Fibroblast of the aortic adventitia (primary cell): ENCODE measurements at places on chromosomes 2 and 18.

- DNase-seq: no peak
Measured at GRCh38 chr2:128692895-128693742, 374.5 kb upstream of the HS6ST1 start.

- peak; percentile 39 for DNase-seq
Measured at GRCh38 chr2:230781130-230781797, 68.6 kb downstream of the CAB39 start.

DNA sequence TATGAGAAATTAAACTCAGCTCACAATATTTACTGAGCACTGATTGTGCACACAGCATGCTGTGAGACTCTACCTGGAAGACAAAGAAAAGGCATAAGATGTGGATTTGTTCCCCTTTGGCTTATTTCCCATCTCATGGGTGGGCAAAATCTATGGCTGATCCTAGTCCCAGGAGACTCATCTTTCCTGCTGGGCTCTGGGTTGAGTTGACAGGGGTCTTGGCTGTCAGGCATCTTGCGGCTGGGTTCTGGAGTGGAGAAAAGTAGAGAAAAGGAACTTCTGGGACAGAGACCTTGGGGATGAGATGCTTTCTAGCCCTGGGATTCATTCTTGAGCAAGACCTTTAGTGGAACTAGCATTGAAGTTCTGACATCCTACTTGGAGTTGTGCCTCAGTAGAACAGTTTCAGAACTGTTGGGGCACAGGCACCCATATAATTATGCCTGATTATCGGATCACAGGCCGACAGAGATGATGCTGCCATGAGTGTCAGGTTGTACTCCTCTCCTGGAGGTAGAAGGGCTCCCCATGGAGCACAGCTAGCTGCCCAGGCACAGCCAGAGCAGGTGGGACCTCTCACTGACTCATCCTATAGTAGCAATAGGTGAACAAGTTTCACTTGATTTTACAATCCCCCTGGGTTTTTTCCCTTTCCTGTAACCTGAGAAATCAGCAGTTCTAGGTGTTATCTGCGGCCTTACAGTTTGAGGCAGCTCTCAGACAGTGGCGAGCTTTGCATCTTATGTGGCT lies 260.9 kb downstream of the CYRIA start:
- DNase-seq: no peak

- DNase-seq: peak; percentile 41
Measured at GRCh38 chr2:166373951-166374350, 1.8 kb downstream of the SCN9A start.

DNA sequence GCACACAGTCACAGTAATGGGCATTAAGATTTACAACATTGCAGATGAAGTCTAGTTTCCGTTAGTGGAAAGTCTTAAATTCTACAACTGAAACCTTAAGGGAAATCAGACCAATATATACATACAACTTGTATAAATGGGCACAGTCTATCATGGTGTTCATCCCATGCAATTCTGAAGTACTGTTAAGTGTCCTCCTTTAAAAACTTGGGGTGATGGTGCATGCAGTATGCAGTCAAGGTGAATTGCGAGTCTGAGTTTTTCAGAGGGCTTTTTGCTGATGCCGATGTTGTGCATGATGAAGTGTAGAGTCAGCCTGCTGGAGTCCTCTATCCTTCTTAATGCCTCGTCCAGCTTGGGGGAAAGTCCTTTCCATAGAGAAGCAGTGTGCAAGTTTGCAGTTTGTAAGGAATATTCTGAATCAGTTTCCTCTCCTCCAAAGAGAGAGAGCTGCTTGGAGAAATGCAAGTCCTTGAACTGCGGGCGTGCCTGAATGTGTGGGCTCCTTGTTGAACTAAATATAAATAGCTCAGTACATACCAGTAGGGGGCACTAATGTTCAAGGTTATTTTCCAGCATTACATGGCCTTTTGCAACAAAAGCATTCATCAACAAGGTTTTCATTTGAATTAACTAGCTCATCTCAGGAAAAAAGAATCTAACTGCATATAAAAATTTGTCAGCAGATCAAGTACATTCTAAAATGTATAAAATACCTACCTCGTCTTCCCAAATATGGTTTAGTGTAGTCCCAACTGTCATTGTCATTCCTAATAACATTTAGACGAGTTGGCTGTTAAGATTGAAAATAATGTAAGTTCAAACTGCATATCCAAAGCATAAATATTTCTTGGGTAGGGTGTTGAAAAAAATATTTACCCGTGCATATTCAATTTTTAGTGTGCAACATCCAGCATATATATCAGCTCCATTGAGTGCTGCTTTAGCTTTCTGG lies 21.3 kb downstream of the HNRNPLL start:
- DNase-seq: peak; percentile 90

- no peak for DNase-seq
Measured at GRCh38 chr2:150085478-150085877, 402.0 kb downstream of the RND3 start.

DNA sequence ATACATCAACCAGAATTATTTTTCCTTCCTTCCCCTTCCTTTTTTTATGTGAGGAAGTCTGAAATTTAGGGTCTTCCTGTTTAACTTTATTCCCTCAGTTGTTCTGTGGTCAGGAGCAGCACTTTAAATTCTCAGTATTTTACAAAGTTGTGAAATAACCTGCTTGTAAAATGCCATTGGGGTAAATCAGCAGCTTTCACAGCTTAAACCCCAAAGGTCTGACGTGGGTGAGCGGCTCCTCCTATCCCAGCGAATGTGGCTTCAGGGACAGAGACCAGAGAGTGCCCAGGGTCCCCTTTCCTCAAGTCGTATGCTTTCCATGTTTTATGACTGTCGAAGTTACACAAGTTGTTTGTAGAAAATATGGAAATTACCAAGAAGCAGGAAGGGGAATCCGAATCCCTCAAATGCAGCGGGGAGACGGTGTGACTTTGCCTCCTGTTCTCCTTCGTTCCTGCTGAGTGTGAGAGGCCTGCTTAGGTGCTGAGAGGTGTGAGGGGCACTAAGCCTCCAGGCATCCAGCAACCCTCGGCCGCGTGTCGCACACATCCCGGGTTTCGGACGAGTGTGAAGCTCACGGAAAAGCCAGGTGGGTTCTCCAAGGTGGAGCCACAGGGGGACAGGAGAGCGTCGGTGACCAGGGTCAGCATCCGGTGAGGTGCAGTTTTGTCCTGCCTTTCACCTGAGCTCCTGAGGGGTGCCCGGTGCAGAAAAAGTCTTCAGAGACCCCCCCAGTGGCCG lies 10.8 kb upstream of the KCNG2 start:
- peak; percentile 38 for DNase-seq

DNA sequence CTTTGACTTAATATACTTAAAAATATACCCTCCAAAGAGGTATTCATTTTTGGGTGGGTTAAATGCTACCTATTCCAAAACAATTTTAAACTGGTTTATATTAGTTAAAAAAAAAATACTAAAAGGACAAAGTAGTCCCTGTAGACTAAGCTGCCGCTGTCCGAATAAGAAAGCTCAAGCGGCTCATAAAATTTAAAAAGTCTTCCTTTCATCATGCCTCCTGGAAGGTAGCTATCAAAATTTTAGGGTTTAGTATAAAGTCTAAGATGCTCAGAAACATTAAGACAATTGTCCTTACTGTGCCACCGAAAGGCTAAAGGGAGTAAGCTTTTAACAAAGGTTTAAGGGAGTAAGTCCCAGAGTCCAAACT lies 440 bp upstream of the UGGT1 start:
- DNase-seq: no peak

- DNase-seq: no peak
Measured at GRCh38 chr2:144181001-144181400, 338.9 kb downstream of the ZEB2 start.

GRCh38 chr2:95049683-95049955 lies 24.1 kb downstream of the MAL start:
- DNase-seq: no peak

DNA sequence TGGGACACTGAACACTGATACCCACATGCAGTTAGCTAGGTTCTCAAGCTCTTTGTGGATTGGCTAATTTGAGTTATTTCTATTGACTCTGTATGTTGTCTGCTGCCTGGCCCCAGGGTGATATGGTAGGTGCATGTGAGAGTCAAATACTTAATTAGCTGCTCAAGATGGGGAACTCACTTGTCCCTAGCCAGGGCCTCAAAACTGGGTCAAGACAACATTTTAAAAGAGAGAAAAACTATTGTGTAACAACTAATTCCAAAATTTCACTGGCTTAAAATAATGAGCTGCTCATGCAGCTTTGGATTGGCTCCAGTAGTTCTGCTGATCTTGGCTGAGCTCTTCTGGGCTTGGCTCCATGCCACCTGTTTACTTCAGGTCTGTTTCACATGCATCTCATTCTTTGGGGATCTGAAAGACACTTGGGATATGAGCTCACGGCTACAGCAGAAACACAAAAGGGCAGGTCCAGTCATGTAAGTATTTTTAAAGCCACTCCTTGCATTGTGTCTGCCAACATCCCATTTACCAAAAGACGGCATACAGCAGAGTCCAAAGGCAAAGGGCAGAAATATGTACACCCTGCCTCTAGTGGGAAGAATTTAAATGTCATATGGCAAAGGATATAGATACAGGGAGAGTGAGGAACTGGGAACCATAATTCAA lies 716.8 kb downstream of the SUCLG1 start:
- DNase-seq: peak; percentile 27

GRCh38 chr2:241198381-241199279 lies 10.2 kb downstream of the ANO7 start:
- no peak for DNase-seq

GRCh38 chr2:75549401-75550253 lies 11.1 kb downstream of the EVA1A start:
- DNase-seq: no peak

DNA sequence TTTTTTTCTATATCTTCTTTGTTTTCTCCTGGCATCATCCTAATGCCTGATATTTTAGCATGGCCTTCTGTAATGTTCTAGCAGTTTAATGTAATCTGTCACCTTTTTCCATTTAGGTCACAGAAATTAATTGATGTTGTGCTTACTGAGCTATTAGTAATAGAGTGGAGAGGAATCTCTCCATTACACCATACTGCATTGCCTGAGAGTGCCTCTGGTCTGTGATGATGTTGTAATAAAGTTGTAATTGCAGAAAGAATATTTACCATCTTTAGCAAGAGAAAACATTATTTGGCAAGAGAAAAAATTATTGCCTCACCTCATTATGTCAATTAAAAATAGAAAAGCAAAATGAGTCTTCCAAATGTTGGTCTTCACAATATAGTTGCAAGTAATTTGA lies 213.2 kb downstream of the KCNJ3 start:
- no peak for DNase-seq

DNA sequence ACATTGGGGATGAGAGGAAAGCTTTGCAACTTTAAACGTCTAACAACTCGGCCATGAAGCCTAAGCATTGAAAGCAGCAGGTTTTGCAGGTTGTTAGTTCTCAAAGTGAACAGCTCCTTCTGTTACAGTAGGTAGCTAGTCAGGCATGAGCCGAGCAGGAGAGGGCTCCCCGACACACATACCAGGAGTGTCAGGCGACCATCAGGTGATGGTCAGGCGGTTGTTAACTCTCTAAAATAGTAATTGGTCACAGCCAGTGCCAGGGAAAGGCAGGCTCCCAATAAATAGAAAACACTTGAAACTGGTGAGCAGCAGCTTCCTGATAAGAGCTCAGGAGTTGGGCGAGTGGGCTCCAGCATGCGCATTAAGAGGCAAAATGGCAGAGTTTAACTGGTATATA lies 53.5 kb upstream of the DAPL1 start:
- no peak for DNase-seq

- DNase-seq: no peak
Measured at GRCh38 chr2:27305516-27305915, 2.7 kb downstream of the UCN start.

GRCh38 chr18:76514573-76514972 lies 19.5 kb upstream of the ZNF516 start:
- DNase-seq: no peak

DNA sequence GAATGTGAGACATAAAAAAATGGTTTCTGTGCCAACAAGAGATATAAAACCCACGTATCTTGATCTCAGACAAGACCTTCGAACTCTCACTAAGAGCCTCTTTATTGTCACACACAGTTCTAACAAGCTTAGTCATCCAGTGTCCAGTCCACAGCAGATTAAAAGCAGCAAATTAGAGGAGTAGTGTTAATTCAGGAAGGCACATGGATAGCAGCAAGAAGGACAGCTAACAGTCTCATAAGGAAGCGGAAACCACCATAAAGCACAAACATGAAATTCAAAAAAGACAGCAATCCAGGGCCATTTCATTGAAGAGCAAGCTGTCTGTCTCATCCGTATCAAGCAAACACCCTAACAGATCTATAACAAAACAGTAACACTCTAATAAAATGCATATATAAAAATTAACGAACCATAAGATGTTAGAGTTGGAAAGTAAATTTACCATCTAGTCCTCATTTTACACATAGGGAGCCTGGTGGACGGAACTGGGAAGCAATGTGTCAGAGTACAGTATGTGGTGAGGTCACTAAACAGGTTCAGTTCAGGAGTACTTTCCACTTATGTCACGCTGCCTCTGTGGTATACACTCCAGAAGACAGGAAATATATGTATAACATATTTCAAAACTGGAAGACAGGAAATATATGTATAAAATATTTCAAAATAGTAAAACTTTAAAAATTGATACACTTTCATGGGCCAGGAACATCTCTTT lies 18.3 kb downstream of the AAK1 start:
- no peak for DNase-seq

DNA sequence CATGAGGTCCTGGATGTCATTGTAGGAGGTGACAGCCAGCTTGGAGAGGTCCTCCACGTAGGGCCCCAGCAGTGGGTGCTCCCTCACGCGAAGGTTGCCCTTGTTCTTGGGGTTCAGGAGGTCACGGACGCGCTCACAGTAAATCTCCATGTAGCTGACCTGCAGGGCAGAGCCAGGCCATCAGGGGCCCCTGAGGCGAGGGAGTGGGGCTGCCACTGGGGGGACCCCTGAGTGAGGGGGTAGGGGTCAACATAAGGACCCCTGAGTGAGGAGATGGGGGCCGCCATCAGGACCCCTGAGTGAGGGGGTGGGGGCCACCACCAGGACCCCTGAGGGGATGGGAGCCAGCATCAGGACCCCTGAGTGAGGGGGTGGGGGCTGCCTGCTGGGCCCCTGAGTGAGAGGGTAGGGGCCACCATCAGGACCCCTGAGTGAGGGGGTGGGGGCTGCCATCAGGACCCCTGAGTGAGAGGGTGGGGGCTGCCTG lies 33.6 kb downstream of the KIF1A start:
- DNase-seq: no peak

DNA sequence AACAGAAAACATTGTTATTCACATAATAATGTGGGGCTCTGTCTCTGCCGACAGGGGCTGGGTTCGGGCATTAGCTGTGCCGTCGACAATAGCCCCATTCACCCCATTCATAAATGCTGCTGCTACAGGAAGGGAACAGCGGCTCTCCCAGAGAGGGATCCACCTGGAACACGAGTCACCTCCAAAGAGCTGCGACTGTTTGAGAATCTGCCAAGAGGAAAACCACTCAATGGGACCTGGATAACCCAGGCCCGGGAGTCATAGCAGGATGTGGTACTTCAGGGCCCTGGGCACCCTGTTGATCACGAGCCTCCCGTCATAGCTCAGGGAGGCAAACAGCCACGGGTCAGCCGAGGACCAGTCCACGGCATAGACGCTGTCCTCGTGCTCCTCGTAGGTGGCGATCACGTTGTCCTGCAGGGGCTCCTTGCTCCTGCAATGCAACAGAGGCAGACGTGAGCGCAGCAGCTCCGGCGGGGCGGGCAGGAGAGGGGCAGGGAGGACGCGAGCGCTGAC lies 188.5 kb downstream of the EIPR1 start:
- no peak for DNase-seq
